ENCODE measurements at places on chromosomes 16 and 17.

- DNase-seq = no peak
These were observed 588 bp downstream of the C16orf92 start for GRCh38 chr16:30023586-30023985.

- no peak for DNase-seq
These were observed 39.9 kb downstream of the RNF157 start for GRCh38 chr17:76200354-76200753.

DNA sequence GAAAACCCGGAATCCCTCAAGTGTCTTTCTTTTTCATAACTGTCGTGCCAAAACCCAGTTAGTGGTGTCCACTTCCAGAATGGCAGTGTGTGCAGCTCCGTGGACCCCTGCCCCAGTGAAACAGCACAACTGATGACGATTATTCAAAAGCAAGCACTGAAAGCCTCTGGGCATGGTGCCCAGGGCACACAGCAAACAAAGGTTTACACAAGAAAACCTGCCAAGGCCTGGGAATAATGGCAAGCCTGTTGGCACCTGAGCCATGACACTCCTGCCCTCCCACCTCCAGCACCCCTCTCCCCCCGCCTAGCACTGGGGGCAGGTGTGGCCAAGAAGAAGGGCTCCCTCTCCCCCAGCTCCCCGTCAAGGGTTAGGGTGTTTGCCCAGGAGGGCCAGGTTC lies 2.8 kb downstream of the PKMYT1 start:
- DNase-seq = no peak

GRCh38 chr17:41140360-41141131 lies at the start of gene KRTAP4-6:
Gene KRTAP4-6, minus strand, starts transcription at chr17:41140544. Its CDS starts 57 bp downstream, at chr17:41140487.
- no peak for DNase-seq

DNA sequence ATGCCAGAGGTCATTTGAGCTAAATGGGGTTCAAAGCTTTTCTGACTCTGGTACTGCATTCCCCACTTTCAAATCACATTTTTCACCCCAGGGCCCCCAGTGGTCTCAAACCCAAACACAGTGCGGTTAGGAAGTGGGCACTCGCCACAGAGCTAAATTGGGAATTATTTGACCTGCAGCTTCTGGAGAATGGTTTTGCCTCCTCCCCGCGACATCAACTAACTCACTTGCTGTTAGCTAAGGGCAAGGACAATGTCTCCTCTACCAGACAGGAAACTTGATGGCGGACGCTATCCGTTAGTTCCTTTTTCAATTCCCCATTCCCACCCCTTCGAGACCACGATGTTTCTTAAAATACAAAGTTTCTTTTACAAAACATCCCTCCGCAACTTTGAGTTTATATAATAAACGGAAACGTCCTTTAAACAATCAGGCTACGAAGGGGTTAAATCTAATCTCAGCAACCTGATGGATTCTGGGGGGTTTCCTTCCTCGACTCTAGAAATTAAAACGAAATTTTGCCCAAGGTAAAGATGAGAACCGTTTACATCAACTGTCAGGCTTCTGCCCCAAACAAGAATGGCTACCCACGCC lies 500 bp upstream of the KAT7 start:
- DNase-seq = peak; percentile 52

DNA sequence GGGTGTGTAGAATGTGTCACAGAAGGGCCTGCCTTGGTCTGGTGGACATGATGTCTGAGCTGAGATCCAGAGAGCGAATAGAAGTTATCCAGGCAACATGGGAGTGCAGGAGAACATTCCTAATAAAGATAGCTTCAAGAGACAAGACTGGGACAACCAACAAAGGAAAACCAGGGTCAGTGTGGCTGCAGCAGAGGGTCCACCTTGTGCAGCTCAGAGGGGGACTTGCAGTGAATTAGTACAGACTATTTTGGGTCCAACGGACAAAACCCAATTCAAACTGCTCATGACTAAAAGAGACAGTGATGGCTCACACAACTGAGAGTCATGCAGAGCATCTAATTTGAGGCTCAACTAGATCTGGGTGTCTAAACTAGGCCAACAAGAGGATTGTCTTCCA lies 192.1 kb downstream of the CBLN1 start:
- DNase-seq = no peak

- DNase-seq = no peak
These were observed 16.9 kb downstream of the ZNF287 start for GRCh38 chr17:16551878-16552636.

GRCh38 chr17:71535321-71535720 lies 585.5 kb upstream of the SOX9 start:
- no peak for DNase-seq

DNA sequence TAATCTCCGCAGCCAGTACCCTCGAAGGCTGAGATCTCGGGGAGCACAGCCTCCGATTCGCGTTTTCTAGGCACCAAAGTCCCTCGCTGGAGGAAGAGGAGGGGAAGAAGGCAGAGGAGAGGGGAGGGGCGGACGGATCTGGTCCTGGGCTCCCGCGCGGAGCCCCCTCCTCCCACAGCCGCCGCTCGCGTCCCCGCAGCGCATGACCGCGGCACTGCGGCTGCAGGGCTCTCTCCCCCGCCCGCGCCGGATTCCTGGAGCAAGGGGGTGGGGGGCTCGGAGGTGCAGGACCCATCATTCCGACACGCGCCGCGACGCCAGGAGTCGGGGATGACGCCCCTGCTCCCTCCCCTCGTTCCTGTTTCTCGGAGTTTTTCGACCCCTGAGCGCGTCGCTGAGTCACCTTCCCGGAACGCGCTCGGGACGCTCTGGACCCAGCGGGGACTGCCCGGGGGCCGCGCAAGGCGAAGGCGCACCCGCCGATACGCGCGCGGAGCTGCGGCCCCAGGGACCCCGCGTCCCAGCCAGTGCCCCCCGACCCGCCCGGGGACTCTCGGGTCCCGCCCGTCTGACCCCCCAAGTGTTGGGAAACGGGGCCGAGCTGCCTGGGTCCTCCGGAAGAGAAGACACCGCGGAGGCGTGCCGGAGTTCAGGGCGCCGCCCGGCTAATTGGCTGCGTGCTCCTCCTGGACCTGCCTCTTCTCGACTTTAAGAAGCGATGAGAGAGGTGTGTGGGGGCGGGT lies 1.4 kb upstream of the SPHK1 start:
- no peak for DNase-seq

GRCh38 chr16:29198231-29198630 lies 208.3 kb downstream of the NPIPB11 start:
- DNase-seq = no peak

Data from activated T-cell treated with anti-CD3 and anti-CD28 coated beads, Interleukin-2, amount 50 U/mL, for 1 hour (primary cell).